CD8-positive, alpha-beta memory T cell (primary cell): ENCODE measurements at places on chromosomes 5 and 9.
A peak's percentile ranks its signal among the peaks of the same experiment; 100 is the strongest.

- DNase-seq = no peak
- no peak overlapping the region for H3K27ac ChIP-seq
- peaks cover 3% of the 10 kb centered on the region for H3K36me3 ChIP-seq
- H3K27me3 ChIP-seq = no peaks in the 10 kb centered on the region
Measured at GRCh38 chr9:32442433-32442832, 58.0 kb downstream of the ACO1 start.

DNA sequence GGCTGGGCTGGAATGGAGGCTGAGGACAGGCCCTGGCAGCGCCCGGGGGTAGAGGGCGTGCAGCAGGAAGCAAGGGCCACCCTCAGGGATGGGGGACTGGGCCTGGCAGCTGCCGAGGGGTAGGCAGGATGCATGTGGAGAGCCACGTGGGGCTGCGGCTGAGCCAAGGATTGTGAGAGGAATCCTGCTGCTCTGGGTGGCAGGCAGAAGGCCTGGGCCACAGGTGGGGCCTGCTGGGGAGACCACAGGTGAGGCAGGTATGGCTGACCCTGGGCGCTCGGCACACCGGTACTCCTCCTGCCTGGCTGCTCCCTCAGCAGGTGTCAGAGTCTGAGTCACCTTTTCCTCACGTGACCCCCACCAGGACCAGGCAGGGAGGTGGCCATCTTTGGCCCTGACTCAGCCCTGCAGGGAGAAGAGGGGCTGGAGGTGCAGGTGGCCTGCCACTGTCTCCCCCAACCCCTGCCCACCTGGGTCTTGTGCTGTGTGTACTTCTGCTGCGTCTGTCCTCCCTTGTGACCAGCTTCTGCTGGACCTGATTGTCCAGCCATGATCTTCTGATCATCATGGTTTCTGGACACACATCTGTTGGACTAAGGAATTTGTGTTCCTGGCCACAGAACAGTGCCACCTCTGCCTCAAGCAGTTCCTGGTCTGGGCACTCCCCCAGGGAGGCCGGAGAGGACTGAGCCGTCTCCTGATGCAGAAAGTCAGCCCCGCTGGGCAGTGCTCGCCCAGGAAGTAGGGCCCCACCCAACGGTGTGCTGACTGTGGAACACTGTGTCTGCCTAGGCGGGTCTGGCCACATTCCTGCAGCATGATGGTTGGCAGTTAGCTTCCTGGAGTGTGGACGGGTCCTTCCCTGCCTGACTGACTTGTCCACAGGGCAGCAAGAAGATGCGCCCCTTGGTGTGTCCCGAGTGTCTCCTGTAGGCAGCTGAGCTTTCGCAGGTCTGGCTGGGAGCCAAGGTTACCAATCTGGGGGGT, 6.4 kb downstream of the ARRDC1 start:
- H3K4me1 ChIP-seq = peaks cover 24% of the 10 kb centered on the region
- H3K4me3 ChIP-seq = no peak overlapping the region
- H3K27ac ChIP-seq = peak overlapping the region; percentile 9
- no peaks in the 10 kb centered on the region for H3K27me3 ChIP-seq
- H3K36me3 ChIP-seq = no peaks in the 10 kb centered on the region

DNA sequence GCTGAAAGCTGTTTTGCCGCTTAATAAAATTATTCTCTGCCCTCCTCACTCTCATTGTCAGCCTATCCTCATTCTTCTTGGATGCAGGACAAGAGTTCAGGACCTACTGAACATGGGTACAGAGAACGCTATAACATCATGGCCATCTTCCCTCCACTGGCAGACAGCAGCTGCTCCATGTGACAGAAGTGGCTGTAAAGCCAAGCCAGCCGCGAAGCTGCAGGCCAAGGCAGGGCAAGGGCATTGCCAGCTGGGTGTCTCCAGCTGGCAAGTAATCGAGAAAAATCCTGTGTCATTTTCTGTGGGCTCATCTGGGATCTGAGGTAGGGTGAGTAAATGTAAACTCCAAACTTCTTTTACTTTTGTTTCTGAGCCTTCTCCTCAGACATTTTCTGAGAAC, 84.8 kb downstream of the SLC25A46 start:
- H3K36me3 ChIP-seq = no peaks in the 10 kb centered on the region
- H3K27ac ChIP-seq = no peak overlapping the region
- DNase-seq = no peak
- no peak overlapping the region for H3K4me3 ChIP-seq

DNA sequence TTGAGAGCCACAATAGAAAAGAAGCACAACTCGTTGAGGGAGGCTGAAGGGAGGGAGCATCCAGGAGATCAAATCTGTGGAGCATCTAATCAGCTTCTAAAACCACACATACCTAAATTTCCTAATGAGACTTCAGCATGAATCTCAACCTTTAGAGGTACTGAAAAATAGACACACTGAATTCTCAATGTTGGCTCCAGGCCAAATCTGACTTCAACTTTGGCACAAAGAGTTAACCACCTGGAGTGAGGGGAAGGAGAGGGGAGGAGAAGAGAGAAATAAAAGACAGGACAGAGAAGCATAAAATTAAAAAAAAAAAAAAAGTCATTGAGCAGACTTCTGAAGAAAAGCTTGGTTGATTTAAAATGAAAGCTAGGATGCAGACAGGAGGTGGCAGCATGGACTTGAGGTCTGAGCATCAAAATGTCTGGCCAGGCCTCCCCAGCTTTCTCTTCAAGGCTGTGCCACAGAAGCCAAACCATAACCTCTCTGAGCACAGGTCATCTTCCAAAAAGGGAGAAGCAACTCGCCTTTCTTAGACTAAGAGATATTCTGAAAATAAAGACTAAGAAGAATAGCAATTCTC, 205.6 kb downstream of the DENND1A start:
- no peak overlapping the region for H3K27ac ChIP-seq
- no peak overlapping the region for H3K4me3 ChIP-seq
- H3K36me3 ChIP-seq = no peaks in the 10 kb centered on the region
- H3K4me1 ChIP-seq = no peaks in the 10 kb centered on the region
- no peak for DNase-seq
- no peaks in the 10 kb centered on the region for H3K27me3 ChIP-seq

- DNase-seq = no peak
- H3K27ac ChIP-seq = no peak overlapping the region
- no peaks in the 10 kb centered on the region for H3K36me3 ChIP-seq
- H3K4me1 ChIP-seq = no peaks in the 10 kb centered on the region
Measured at GRCh38 chr5:15948190-15948589, 231.4 kb downstream of the MARCHF11 start.

DNA sequence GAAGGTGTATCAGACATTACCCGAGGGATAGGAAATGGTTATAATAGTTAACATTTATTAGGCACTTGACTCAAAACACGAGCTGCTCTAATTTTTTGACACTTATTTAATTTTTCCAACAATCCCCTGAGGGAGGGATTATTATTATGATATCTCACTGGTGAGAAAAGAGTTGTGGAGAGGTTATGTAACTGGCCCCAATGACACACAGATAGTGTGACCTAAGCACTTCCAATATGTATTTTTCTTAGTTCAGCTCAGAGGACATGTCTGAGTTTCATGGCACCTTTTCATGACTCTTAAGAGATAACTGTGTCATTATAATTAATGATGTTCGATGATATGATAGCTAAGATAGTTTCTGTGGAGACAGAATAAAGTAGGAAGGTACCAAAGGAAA, 86.9 kb downstream of the PTCD2 start:
- no peak for DNase-seq
- no peak overlapping the region for H3K4me3 ChIP-seq
- H3K27me3 ChIP-seq = peaks cover 4% of the 10 kb centered on the region
- no peaks in the 10 kb centered on the region for H3K4me1 ChIP-seq

- H3K4me3 ChIP-seq = peak overlapping the region; percentile 76
- peak; percentile 5 for DNase-seq
- H3K36me3 ChIP-seq = peaks cover 9% of the 10 kb centered on the region
Measured at GRCh38 chr9:37902796-37903646, 906 bp downstream of the SLC25A51 start.

GRCh38 chr9:38417003-38417945, 7.0 kb downstream of the IGFBPL1 start:
- no peaks in the 10 kb centered on the region for H3K36me3 ChIP-seq
- H3K4me1 ChIP-seq = no peaks in the 10 kb centered on the region
- H3K27ac ChIP-seq = no peak overlapping the region

DNA sequence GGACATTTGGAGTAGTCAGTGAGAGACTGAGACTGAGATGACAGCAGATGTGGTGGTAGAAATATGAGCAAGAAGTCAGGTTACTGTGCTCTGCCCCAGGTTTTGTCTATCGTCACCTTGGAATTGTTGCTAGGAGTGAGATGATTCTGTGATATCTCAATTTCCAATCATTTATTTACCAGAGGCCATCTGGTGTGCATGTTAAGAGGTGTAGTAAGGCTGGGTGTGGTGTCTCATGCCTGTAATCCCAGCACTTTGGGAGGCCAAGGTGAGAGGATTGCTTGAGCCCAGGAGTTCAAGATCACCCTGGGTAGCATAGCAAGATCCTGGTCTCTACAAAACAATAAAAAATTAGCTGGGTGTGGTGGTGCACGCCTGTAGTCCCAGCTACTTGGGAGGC, 38.6 kb upstream of the CARTPT start:
- no peaks in the 10 kb centered on the region for H3K4me1 ChIP-seq
- no peaks in the 10 kb centered on the region for H3K36me3 ChIP-seq
- DNase-seq = no peak
- H3K4me3 ChIP-seq = no peak overlapping the region
- no peaks in the 10 kb centered on the region for H3K27me3 ChIP-seq

- H3K4me1 ChIP-seq = peaks cover 32% of the 10 kb centered on the region
- H3K36me3 ChIP-seq = no peaks in the 10 kb centered on the region
- no peaks in the 10 kb centered on the region for H3K27me3 ChIP-seq
Measured at GRCh38 chr5:96868603-96869371, 7.5 kb upstream of the ERAP2 start.

DNA sequence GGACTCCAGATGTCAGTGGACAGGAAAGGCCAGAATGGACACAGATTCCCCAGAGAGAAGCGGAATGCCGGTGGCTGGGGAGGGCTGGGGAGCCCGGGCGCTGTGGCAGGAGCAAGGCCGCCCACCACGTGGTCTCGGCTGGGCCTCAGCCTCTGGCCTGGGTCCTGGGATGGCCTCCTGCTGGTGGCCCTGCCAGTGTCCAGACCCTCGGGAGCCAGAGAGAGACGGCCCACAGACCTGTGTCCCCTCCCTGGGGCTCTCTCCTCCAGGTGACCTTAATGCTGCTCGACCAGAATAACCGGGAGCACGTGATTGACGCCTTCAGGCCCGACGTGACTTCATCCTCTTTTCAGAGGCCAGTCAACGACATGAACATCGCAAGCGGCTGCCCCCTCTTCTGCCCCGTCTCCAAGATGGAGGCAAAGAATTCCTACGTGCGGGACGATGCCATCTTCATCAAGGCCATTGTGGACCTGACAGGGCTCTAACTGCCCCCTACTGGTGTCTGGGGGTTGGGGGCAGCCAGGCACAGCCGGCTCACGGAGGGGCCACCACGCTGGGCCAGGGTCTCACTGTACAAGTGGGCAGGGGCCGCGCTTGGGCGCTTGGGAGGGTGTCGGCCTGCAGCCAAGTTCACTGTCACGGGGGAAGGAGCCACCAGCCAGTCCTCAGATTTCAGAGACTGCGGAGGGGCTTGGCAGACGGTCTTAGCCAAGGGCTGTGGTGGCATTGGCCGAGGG, 19.0 kb downstream of the FBXW5 start:
- H3K27me3 ChIP-seq = no peaks in the 10 kb centered on the region
- H3K4me1 ChIP-seq = no peaks in the 10 kb centered on the region
- no peak for DNase-seq
- no peak overlapping the region for H3K27ac ChIP-seq
- peaks cover 15% of the 10 kb centered on the region for H3K36me3 ChIP-seq

DNA sequence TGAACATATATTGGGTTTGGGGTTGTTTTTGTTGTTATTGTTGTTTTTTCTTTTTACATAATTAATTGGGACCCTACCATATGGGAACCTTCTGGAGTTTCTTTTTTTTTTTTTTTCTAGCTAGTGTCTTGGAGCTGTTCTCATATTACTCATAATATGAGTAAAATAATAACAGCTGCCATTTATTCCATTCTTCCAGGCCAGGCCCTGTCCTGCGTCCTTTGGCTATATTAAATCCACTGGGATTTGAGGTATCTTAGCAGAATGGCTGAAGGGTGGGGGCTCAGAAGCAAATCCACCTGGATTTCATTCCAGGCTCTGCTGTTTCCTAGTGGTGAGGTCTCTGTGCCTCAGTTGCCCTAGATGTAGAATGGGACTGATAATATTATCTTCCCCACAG, 47.2 kb upstream of the RPL26L1 start:
- H3K27me3 ChIP-seq = no peaks in the 10 kb centered on the region
- H3K36me3 ChIP-seq = peaks cover 20% of the 10 kb centered on the region
- no peak for DNase-seq
- no peak overlapping the region for H3K27ac ChIP-seq
- no peak overlapping the region for H3K4me3 ChIP-seq
- no peaks in the 10 kb centered on the region for H3K4me1 ChIP-seq

DNA sequence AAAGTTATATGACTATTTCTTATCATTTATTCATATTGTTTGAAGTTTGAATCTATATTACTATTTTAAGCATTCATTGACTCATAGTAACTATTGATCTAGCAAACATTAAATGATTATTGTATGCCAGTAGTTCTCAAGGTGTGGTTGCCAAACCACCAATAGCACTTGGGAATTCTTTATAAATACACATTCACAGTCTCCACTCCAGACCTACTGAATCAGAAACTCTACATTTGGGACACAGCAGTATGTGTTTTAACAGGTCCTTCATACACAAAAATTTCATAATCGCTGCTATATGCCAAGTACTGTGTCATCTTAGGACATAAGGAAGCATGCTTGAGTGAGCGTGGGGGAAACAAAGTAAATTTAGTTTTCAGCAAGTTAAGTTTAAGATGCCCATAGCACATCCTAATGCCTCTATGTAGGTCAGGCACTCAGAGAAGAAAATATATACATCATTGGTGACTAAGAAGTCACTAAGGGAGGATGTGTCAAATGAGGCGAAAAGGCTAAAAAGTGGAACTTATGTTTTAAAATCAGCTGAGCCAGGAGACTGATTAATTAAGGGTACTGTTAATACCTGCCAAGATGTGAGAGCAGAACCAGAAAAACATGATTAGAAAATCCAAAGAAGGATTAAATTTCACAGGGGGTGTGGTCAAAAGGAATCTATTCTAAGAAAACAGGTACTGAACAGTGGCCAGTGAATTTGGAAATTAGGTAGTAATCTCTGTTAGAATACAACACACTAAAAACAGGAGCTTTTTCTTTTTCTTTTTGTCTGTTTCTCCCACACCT, 340.8 kb downstream of the HCN1 start:
- H3K27ac ChIP-seq = no peak overlapping the region
- no peak overlapping the region for H3K4me3 ChIP-seq
- H3K36me3 ChIP-seq = no peaks in the 10 kb centered on the region
- no peak for DNase-seq
